Stimulated activated memory B cell treated with anti-CD40 and anti-IgM and Interleukin-4, amounts not matched to agents 10 μg/mL and 1 μg/mL and 100 μg/mL, for 72 hours (primary cell): ENCODE measurements at places on chromosomes 4 and X.

- H3K36me3 ChIP-seq = peaks cover 65% of the 10 kb centered on the region
- peak overlapping the region; percentile 100 for H3K4me3 ChIP-seq
- peak; percentile 55 for ATAC-seq
- H3K27me3 ChIP-seq = no peaks in the 10 kb centered on the region
Measured at GRCh38 chr4:337932-338758, 531 bp downstream of the ZNF141 start.

- H3K27me3 ChIP-seq = no peaks in the 10 kb centered on the region
- ATAC-seq = peak; percentile 41
Measured at GRCh38 chr4:74768857-74769525, 25.3 kb downstream of the BTC start.

GRCh38 chr4:127048376-127049044 lies 584.2 kb upstream of the INTU start:
- H3K36me3 ChIP-seq = no peaks in the 10 kb centered on the region
- H3K27ac ChIP-seq = no peak overlapping the region
- no peaks in the 10 kb centered on the region for H3K4me1 ChIP-seq
- ATAC-seq = no peak
- H3K4me3 ChIP-seq = no peak overlapping the region

DNA sequence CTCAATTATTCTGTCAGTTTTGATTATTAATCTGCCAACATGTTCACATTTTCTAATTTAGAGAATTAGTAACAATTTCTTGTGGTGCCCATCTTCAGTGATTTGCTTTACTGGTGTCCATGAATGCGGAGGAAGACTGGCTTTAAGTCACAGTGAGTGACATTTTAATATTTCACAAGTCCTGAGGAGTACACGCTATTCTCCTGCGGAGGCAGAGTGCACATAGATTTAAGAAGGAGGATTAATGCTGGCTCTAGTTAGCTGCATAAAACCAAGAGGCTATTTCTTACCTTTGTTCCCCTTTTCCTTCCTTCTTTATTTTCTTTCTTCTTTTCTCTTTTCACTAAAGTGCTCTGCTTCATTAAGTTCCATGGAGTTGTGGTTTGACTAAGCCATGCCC lies 495.2 kb upstream of the IGFBP7 start:
- H3K27ac ChIP-seq = no peak overlapping the region
- H3K4me1 ChIP-seq = no peaks in the 10 kb centered on the region
- no peaks in the 10 kb centered on the region for H3K36me3 ChIP-seq
- no peaks in the 10 kb centered on the region for H3K27me3 ChIP-seq

DNA sequence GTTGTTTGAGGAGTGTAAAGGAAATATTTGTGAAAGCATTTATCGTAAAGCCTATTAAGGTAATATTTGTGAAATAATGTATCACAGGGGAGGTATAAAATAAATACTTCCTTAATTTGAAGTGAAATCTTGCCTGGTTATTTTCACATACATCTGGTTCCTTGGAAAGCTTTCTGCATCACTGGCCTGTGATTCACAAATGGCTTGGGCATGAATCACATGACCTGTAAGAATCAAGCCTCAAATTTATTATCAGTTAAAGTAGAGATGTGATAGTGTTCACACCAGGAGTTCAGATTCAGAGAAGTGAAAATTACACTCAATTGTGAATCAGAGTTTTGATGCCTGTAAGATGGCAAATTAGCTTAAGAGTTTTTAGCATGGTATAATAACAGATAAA lies 1911.4 kb downstream of the STIM2 start:
- no peak for ATAC-seq
- no peak overlapping the region for H3K27ac ChIP-seq
- no peak overlapping the region for H3K4me3 ChIP-seq

GRCh38 chr4:2462218-2462991 lies 6.5 kb upstream of the RNF4 start:
- H3K4me3 ChIP-seq = peak overlapping the region; percentile 78
- ATAC-seq = peak; percentile 96
- peaks cover 24% of the 10 kb centered on the region for H3K4me1 ChIP-seq
- no peaks in the 10 kb centered on the region for H3K36me3 ChIP-seq
- H3K27me3 ChIP-seq = peaks cover 13% of the 10 kb centered on the region

- H3K27me3 ChIP-seq = no peaks in the 10 kb centered on the region
- H3K27ac ChIP-seq = no peak overlapping the region
- no peaks in the 10 kb centered on the region for H3K36me3 ChIP-seq
- ATAC-seq = no peak
- H3K4me1 ChIP-seq = no peaks in the 10 kb centered on the region
Measured at GRCh38 chr4:65747386-65747785, 77.1 kb upstream of the EPHA5 start.

DNA sequence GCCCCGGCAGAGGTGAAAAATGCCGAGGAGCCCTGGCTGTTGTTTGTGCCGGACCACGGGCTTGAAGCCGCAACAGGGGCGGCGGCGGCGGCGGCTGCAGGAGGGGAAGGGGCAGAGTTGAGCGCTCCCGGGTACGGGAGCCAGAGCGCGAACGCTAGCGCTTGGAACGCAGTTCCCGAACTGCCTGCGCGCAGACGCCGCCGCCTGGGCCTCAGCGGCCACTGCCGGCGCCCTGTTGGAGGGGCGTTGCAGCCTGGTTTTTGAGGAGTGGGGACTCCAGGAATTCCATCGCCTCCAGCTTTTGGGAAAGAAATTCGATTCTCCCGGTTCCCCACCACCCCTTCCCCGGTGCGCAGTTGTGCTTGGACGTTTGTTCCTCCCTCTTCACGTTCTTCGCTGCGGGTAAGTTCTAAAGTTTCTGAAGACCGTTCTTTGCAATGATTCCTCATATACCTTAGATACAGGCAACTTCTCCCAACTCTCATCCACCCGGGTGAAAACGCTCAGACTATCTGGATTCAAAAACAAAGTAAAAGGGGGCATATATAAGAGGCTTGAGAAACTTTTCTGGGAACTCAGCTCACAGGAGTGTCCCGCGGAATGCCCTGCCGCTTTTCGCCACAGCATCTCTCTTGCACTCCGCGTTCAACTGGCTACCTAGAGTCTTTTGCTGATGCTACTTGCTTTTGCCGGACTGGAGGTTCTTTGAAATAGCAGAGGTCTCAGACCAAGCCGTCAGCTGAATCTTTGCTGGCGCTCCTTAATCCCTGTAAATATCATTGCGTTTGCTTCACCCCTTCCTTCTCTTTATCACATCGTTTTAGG lies 1.0 kb downstream of the FAT4 start:
- no peak overlapping the region for H3K27ac ChIP-seq
- no peaks in the 10 kb centered on the region for H3K36me3 ChIP-seq
- H3K4me3 ChIP-seq = peak overlapping the region; percentile 77

DNA sequence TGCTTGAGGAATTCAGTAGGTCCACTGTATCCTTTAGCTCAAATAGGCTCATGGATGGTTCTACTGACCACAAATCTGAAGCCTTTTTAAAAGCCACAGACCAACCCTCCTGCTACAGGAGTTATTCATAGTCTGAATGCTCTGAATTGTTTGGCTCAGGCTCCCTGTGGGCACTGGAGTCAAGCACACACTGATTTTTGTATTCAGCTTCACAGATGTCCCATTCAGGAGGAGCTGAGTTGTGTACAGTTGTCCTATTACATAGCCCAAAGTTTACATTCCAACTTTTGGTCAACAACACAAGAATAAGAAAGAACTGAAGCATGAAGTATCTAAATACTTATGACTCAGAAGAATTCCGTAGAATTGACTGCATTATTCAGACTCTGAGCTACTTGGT lies 243.9 kb downstream of the UNC5C start:
- no peak for ATAC-seq
- H3K27me3 ChIP-seq = no peaks in the 10 kb centered on the region
- H3K4me3 ChIP-seq = no peak overlapping the region
- H3K36me3 ChIP-seq = no peaks in the 10 kb centered on the region
- H3K4me1 ChIP-seq = no peaks in the 10 kb centered on the region

DNA sequence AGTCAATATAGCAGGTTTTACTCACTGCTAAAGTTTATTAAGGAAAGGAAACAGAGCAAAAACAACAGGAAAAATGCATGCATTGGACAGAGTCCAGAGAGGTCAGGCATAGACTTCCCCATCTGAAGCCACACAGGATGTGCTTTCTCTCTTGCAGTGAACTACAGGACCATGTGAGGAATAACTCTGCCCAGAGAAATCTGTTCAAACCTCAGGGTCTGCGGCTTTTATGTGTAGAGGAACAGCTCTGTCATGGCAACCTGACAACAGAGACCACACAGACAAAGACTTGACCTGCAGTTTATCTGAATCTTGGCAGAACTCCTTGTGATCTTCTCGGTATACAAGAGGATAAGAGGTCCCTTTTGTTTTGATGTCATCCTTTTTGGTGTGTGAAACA lies 46.3 kb upstream of the LONRF3 start:
- ATAC-seq = no peak
- H3K27ac ChIP-seq = no peak overlapping the region
- no peaks in the 10 kb centered on the region for H3K27me3 ChIP-seq
- no peaks in the 10 kb centered on the region for H3K36me3 ChIP-seq
- no peak overlapping the region for H3K4me3 ChIP-seq

DNA sequence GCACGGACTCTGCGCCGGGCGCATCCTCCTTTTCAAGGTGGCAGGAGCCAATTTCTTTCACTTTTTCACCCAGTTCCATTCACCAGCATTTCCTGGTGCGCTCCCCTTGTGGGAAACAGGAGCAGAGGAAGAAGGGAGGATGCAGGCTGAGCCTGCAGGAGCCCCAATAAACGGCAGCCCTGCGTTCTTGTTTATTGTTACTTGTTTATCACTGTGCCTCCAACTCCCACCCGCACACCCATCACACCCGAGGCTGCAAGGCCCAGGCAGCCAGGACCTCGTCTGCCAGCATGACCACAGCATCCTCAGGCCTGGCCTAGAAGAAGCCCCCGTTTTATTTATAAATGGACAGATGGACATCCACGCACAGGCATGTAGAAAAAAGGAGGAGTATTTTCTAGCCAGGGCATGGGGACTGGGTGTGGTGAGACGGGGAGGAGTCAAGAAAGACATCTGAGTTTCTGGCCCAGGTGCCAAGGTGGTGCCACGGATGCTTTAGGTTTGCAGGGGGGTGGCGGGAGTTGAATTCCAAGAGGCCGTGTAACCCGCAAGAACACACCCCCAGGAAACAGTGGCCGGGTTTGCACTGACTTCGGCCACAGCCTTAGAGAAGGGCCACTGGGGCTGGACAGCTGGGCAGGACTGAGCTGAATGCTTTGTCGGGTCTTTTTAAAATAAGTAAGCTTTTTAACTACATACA lies 51.7 kb downstream of the JAKMIP1 start:
- no peaks in the 10 kb centered on the region for H3K27me3 ChIP-seq
- no peak for ATAC-seq
- no peak overlapping the region for H3K27ac ChIP-seq
- H3K4me3 ChIP-seq = no peak overlapping the region
- H3K36me3 ChIP-seq = no peaks in the 10 kb centered on the region

DNA sequence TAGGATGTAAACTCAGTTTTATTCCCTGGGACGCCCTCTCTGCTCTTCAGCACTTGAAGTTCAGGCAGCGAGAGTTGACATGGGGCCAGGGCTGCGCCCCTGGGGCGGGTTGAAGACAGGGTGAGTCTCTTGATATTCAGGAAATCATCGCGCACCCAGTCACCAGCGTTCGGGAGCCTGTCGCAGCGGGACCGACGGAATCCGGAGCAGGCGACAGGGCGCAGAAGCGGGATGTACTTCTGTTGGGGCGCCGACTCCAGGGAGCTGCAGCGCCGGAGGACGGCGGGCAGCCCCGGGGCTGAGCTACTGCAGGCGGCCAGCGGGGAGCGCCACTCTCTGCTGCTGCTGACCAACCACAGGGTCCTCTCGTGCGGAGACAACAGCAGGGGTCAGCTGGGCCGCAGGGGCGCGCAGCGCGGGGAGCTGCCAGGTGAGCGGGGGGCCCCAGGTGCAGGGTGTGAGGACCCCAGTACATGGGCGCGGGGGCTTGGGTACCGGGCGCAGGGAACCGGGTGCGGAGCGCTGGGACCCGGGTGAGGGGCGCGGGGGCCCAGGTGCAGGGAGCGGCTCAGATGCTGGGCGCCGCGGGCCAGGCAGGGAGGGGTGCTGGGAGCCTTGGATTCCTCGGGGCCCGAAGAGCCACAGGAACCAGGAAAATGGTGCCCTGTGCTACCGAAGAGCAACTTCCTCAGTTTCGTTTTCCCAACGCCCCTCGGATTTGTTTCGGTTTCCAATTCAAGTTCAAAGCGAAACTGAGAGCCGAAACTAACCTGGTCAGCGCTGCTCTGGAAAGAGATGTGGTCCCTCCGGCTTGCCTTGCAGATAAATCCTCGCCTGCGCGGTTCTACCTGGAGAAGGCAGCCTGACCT lies at the start of gene HERC6:
TSS of gene HERC6 (plus strand) at position 162 of the 869 bp plus-strand sequence. CDS start at position 232, 70 bp downstream.
- peaks cover 24% of the 10 kb centered on the region for H3K4me1 ChIP-seq
- H3K27ac ChIP-seq = peak within 1 kb of the TSS; percentile 97
- no peaks in the 10 kb centered on the region for H3K36me3 ChIP-seq
- peak within 1 kb of the TSS; percentile 92 for H3K4me3 ChIP-seq

GRCh38 chr4:11765849-11766453 lies 337.3 kb upstream of the HS3ST1 start:
- peak; percentile 57 for ATAC-seq
- H3K27me3 ChIP-seq = no peaks in the 10 kb centered on the region
- no peak overlapping the region for H3K27ac ChIP-seq
- H3K4me3 ChIP-seq = no peak overlapping the region

DNA sequence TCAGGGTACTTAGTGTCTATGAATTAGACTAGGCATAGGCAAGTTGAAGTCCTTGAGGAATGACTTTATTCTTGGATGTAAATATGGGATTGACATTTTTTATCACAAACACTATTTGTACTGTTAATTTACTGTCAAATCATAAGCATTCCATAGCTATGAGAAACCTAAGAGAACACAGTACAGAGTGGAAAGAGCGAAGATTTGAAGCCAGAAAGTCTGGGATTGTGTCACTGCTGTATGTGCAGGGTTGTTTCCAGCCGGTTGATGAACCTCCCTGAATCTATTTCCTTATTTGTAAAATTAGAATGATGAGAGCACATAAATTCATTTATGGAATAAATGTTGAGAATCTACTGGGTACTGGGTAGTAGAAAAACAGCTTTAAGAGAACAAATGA lies 14.4 kb upstream of the KLHL5 start:
- H3K27me3 ChIP-seq = no peaks in the 10 kb centered on the region
- peaks cover 69% of the 10 kb centered on the region for H3K4me1 ChIP-seq
- H3K27ac ChIP-seq = peak overlapping the region; percentile 12
- no peak for ATAC-seq
- H3K36me3 ChIP-seq = no peaks in the 10 kb centered on the region
- no peak overlapping the region for H3K4me3 ChIP-seq

- peak; percentile 79 for ATAC-seq
- H3K27me3 ChIP-seq = no peaks in the 10 kb centered on the region
- H3K4me1 ChIP-seq = peaks cover 10% of the 10 kb centered on the region
- no peak overlapping the region for H3K4me3 ChIP-seq
Measured at GRCh38 chrX:123878252-123878721, 18.4 kb downstream of the XIAP start.

GRCh38 chrX:50157545-50158135 lies 43.2 kb downstream of the AKAP4 start:
- H3K36me3 ChIP-seq = no peaks in the 10 kb centered on the region
- H3K4me1 ChIP-seq = no peaks in the 10 kb centered on the region
- no peak overlapping the region for H3K4me3 ChIP-seq
- no peaks in the 10 kb centered on the region for H3K27me3 ChIP-seq
